ENCODE measurements at places on chromosomes 3 and 15.

- no peak for DNase-seq
Observed at GRCh38 chr15:62558640-62559380, 393.7 kb upstream of the C2CD4B start.

DNA sequence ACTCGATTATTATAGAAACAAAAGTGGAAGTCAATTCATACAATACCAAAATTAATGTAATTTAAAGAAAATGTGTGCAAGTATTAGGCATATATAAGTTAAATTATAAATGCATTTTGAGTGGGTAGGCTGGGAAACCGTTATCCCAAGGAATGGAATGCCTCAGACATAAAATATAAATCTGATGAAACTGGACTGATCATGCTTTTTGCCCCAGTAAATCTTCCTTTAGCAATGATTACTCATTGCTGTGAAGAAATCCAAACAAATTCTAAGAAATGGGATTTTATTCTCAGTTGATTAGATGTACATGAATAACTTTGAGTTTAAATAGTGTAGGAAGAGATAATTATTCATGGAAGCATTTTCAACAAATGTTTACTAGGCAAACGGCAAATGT lies 185.5 kb upstream of the KCNMB2 start:
- DNase-seq = no peak

DNA sequence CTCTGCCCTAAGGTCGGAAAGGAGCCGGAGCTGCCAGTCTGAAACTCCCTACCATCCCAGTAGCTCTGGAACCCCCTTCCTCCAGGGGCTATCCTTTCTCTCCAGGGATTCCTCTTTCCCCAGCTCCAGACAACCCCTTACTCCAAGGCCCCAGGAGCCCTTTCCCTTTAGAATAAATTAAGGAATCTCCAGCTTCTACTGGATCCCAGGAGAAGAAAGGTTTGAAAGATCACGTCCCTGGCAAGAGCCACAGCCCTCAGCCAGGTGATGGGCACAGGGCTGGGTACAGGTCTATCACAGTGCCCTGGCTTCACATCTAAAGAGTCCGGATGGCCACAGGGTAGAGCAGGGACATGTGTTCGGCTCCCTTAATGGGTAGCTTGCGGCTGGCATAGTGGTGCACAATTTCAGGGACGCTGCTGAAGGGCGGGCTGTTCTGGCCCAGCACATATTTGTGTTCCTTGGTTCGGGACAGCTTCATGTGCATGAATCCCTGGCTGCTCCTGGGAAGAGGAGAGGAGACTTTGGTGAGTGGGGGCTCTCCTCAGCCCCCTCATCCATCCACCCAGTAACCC lies 20.0 kb downstream of the SHF start:
- no peak for DNase-seq

- no peak for DNase-seq
Observed at GRCh38 chr3:94693997-94694640, 631.3 kb downstream of the NSUN3 start.

DNA sequence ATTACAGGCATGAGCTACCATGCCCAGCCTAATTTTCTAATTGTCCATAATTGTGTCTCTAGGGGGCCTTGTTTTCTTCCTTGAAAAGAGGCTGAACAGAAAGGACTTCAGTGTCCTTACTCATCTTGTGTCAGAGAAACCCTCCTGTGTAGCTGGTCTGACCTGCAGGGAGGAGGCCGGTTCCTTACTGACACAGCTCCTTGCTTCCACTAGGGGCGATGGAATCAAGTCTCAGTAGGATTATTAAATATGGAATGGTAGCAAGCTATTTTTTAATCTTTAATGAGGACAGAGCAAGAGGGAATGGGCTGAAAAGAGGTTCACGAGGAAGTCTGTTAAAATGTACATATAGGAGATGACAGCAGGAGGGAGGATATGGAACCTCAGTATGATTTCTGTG lies 8.6 kb downstream of the LPCAT4 start:
- no peak for DNase-seq

GRCh38 chr3:126516152-126516935 lies 1.2 kb downstream of the UROC1 start:
- no peak for DNase-seq

GRCh38 chr3:177144922-177145321 lies 52.4 kb downstream of the TBL1XR1 start:
- no peak for DNase-seq

GRCh38 chr3:2713923-2714322 lies 396.3 kb downstream of the IL5RA start:
- DNase-seq = peak; percentile 5

- DNase-seq = peak; percentile 89
Observed at GRCh38 chr3:50163572-50164455, 8.7 kb downstream of the SEMA3F start.

- no peak for DNase-seq
Observed at GRCh38 chr3:5020242-5020722, 41.0 kb downstream of the BHLHE40 start.

DNA sequence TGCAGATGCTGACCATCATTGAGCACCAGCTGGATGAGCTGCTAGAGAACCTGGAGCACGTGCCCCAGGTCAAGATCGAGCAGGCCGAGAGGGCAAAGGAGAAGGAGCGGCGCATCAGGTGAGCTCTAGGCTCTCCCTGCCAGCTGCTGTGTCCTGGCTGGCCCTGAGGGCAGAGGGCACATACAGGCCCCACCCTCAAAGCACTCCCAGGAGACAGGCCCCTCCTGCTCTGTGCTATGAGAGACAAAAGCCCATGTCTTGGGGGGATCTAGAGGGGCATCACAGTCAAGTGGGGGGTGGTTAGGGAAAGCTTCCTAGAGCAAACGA lies 39.5 kb downstream of the CFAP100 start:
- DNase-seq = no peak

DNA sequence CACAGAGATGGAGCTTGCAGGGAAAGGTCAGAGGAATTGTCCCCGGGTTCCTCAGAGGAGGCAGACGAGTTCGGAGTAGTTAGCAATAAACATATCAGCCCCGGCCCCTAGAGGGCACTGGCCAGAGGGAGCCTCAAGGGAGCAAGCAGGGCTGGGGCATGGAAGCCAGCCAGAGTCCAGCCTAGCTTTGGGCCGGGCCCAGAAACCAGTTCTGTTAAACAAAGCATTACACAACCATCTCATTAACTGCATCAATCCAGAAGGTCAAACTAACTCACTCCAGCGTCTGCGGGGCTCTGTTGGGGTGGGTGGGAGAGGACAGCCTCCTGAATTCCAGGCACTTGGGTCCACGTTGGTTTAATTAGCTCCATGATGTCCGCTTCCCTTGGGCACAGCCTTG lies 41.0 kb upstream of the IREB2 start:
- no peak for DNase-seq

DNA sequence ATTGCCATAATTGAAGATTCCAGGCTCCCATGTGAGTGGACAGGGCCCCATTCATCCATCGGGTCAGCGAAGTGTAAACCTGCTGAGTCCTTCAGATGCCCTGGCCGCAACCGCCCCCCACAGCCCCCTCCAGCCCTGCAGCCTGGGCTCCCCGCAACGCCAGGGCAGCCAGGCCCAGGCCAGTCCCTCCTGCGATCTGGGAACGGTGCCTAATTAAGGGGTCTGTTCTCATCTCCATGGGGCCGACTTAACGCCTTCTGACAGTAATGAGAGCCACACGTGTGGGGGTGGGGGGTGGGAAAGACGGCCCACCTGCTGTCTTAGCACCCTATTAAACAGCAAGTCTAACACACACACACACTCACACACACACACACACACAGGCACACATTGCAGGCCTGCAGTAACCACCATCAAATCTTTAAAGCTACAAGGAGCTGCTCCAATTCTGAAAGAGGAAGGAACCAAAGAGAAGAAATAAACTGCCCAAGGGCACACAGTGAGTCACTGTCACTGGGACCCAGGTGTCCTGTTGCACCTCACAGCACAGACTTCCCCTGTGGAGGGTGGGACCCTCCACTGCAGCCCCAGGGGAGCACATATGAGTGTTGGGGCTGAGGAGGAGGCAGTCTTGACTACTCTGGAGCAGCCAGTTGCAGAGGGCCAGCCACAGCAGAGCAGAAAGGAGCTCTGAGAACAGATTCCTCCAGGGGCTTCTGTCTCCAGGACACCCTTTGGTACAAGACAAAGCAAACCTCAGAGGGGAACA lies 31.8 kb upstream of the HES1 start:
- DNase-seq = no peak

DNA sequence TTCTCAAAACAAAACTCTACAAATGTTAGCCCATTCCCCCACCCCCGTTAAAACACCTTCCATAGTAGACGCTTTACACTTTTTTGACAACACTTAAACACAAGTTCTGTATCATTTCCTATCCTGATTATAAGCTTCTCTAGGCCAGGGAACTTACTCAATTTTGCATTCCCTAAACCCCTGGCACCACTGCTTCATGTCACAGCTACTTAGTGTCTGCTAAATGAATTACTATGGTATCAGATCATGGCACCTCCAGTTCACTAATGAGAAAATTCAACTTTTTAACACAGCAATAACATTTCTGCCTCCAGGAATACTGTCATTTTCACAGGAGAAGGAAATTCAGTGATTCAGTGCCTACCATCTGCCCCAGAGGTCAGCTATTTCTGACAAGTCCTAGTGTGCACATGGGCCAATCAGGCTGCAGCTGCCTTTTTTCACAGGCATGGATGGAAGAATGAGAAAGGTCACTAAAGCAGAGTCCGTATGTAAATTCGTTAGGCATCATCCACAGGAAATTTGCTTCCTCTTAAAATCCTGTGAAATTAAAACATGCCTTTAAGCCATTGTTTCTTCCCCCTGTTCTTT lies 18.5 kb downstream of the SFMBT1 start:
- DNase-seq = no peak

DNA sequence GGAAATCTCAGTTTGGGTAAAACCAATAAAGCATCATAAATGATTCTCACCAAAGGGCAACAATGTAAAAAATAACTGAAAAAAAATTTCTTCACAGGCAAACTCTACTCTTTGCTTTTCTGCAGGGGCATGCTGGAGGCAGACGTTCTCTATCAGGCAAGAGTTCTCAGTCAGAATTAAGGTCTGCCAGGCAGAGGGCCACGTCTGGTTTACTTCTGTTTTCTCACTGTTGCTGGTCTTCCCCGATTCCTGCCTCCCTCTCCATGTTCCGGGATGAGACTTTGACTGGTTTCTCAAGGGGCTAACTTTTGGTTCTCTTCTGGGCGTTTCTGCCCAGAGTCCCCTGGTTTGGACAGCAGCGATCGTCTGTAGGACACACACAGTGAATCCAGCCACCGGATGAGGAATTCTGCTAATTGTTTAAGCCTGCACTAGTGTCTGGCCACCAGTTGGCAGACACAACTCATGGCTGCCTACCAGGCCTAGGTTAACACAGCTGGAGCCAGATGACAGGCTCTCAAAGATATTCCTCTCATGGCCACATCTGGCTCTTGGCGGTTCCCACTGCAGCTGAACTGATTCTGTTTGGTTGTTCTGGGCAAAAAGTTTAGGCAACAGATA lies 273.1 kb downstream of the FOXP1 start:
- no peak for DNase-seq

- no peak for DNase-seq
Observed at GRCh38 chr3:25686766-25687165, 22.1 kb upstream of the TOP2B start.

- DNase-seq = no peak
Observed at GRCh38 chr3:53495146-53495519, 722 bp downstream of the CACNA1D start.

DNA sequence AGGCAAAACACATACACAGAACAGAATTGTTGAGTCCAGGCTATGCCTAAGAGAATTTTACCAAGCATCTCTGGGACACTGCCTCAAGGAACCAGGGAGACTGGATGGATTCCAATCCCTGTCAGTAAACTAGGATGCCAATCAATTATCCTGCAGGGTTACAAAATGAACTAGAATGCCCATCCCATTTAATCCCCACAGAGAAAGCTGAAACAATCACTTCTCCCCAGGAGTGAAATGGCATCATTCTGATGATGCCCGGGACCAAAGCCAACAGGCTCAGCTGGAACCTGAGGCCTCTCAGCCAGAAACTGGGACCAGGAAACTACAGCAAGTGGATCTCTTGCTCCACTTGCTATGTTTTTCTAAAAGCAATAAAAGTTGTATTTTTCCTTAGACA lies 130.0 kb upstream of the TJP1 start:
- DNase-seq = no peak

DNA sequence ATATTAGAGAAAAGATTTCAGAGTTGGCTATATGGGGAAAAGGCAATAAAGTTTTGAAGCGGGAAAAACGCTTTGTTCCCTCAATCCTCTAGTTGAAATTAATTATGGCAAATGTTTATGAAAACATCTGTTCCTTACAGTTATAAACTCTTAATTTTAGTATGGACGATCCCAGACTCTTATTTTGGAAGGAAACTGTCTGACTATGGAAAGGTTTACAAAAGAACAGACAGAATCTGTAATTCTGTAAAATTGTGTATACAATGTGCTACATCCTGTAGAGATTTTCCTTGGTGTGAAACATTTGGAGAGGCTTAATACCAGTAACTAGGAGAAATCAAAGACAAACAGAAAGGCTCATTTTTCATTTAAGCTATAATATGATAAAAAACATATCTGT lies 311.8 kb downstream of the TBC1D5 start:
- DNase-seq = no peak

DNA sequence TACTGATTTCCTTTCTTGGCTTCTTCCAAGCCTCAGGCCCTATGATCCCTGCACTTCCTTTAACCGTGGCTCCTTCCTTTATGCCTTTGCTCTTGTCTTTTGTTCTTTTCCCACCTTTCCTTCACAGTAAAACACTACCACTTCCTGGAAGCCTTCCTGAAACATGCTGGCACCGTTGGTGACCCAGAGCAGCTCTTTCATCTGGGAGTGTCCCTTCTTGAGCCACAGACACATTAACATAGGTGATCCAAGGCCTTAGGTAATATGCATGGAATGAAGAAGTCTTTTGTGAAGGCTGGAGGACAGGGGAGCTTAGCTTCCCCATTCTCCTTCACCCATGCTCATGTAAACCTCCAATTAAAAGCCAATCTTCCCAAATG lies 39.4 kb downstream of the AMOTL2 start:
- DNase-seq = no peak

DNA sequence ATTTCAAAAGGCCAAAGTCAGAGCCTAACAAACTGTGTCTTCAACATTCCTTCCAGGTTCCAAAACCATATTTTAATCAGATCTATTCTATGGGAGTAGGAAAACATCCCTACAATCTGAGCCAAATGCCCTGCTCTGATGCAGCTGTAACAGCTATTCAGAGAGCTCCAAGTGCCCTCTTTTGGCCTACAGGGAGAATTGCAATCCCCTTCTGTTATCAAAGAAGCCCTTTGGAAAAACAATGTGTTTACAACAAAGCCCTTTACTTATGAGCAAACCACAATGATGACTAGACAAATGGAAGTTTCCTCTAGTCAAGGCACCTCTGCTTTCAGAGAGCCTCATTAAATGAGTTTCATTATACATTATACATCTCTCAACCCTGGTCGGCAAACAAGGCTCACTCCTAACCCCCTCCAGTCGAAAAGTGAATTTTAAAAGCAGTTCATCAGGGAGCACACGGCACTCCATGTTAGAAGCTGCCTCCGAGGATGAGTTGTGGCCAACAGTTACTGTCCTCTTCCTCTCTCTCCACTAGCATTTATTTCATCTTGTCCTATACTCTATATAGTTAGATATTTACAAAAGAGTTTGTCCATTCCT lies 42.6 kb upstream of the TMCO5A start:
- peak; percentile 44 for DNase-seq

GRCh38 chr15:52803108-52803466 lies 13.0 kb upstream of the ONECUT1 start:
- DNase-seq = no peak

All from ACHN (cell line).